Esophagus squamous epithelium (tissue), 5 donors: ENCODE measurements at places on chromosomes 11 and 22.

- DNase-seq: no peak
These were observed 623.7 kb upstream of the CCDC90B start for GRCh38 chr11:83909579-83910534.

DNA sequence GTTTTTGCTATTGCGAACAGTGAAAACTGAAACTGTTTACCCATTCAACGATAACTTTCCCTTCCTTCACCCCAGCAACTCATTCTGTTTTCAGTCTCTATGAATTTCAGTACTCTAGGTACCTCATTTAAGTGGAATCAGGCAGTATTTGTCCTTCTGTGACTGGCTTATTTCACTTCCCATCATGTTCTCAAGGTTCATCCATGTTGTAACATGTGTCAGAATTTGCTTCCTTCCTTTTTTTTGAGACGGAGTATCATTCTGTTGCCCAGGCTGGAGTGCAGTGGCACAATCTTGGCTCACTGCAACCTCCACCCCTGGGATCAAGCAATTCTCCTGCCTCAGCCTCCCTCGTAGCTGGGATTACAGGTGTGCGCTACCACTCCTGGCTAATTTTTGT lies 23.7 kb downstream of the HTR3B start:
- no peak for DNase-seq

DNA sequence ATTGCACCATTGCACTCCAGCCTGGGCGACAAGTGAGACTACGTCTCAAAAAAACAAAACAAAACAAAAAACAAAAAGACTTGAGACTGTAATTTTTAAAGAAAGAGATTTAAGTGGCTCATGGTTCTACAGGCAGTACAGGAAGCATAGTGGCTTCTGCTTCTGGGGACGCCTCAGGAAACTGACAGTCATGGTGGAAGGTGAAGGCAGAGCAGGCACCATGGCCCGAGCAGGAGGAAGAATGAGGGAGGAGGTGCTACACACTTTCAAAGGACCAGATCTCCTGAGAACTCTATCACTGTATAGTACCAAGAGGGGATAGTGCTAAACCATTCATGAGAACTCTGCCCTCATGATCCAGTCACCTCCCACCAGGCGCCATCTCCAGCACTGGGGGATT lies 52.0 kb downstream of the CBL start:
- DNase-seq: no peak

- no peak for DNase-seq
These were observed 696.2 kb upstream of the TENM4 start for GRCh38 chr11:80136991-80137390.

- no peak for DNase-seq
These were observed 35.9 kb downstream of the CDPF1 start for GRCh38 chr22:46214149-46214548.

DNA sequence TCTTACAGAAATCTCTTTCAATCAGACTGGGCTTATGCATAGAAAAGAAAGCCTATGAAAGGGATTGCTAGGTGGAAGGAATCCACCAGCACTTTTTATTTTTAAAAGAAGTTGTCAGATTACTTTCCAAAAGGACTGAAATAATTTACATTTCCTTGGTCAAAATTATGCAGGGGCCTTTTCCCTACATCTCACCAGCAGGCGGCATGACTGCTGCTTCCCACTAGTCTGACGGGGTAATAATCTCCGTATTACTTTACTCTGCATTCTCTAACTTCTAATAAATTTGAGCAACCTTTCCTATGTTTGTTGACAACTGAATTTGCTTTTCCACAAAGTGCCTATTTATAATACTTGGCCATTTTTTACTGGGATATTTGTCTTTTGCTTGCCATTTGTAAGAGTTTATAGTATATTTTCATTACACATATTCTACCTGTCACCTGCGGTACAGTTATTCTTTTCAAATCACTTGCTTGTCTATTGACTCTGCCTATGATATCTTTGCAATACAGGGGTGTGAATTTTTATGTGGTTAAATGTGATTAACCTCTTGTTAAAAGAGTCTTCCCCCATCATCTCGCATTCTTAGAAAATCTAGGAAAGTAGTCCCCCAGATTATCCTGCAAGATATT lies 51.9 kb upstream of the USP47 start:
- no peak for DNase-seq

DNA sequence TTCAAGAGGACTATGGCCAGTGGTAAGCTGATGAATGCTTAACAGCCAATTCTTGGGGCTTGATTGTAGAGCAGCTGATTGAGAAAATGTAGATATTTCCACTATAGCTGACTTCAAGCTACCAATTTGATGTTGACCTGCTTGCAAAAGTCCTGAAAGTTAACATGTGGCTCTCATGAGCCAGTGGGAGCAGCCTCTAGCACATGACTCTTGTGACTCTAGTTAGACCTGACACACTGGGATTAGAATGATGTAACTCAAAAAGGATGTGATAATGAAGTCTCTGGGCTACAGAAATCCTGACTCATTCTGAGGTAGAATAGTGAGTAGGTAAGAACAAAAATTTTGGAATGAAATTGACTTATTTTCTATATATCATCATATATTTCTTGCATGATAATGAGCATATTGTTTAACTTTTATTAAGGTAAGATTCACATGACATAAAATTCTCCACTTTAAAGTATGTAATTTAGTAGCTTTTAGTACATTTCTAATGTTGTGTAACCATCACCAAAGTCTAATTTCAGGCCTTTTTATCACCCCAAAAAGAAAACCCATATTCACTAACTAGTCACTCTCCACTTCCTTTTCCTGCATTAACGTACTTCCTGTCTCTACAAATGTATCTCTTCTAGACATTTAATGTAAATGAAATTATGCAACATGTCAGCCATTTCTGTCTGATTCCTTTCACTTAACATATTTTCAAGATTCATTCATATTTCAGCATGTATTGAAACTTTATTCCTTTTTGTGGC lies 16.1 kb upstream of the OR52H1 start:
- DNase-seq: no peak

DNA sequence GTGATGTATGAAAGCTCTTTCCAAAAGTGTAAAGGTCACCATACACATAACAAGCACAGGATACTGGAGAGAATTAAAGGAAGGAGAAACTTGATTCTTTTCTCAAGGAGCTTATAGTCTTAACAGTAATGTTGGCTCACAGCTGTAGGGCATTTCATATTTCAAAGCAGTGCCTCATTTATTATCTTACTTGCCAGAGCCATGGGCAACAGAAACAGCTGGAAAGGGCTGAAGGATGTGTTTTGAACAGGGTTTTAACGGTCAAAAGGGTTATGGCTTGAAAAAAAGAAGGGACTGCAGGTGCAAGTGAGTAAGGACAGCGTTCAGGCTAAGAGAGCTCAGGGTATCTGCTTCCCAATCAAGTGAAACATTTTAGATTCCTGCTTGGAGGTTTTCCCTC lies 2.7 kb upstream of the GRAMD1B start:
- no peak for DNase-seq

DNA sequence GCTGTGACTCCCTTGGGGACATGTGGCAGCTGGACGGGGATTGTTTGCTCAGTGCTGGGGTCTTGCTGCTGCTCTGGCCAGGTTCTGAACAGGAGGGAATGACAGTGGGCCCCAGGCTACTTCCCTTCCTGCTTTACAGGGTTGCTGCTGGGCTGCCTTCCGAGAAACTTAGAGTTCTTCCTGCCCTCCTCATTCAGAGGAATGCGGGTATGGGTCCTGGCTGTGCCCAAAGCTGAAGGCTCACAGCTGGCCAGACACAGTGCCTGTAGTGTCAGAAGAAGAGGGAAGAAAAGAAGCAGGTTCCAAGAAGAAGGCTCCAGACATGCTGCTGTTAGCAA lies 108.3 kb upstream of the PARVA start:
- DNase-seq: no peak

GRCh38 chr11:78465169-78465942 lies 47.7 kb upstream of the GAB2 start:
- no peak for DNase-seq

- no peak for DNase-seq
These were observed 9.0 kb upstream of the AHNAK start for GRCh38 chr11:62555464-62556107.

DNA sequence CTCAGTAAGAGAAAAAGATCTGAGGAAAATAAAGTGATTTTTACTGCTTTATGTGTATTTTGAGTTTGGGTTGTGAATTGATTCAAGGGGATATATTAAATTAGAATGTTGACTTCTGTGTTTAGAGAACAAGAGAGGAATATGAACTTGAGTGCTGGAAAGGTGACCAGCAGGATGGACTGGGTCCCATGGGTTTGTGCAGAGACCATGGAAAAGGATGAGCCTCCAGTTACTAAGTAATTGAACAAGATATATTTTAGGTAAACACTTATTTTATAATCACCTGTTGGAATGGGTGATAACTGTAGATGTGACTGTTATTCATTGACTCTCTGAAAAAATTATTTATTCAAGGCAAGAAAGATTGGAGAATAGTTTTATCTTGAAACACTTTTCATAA lies 82.0 kb upstream of the TOP3B start:
- DNase-seq: no peak

GRCh38 chr11:131157678-131158077 lies 212.7 kb upstream of the NTM start:
- no peak for DNase-seq

DNA sequence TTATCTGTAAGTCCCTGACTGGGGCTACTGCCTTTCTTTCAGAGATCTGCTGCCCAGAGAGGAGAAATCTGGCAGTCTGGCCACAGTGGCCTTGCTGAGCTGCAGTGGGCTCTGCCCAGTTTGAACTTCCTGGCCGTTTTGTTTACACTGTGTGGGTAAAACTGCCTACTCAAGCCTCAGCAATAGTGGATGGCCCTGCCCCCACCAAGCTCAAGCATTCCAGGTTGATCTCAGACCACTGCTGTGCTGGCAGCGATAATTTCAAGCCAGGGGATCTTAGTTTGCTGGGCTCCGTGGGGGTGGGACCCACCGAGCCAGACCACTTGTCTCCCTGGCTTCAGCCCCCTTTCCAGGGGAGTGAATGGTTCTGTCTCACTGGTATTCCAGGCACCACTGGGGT lies 117.5 kb downstream of the TRPC6 start:
- DNase-seq: no peak

GRCh38 chr11:46948378-46949131 lies 12.0 kb downstream of the CSTPP1 start:
- no peak for DNase-seq

DNA sequence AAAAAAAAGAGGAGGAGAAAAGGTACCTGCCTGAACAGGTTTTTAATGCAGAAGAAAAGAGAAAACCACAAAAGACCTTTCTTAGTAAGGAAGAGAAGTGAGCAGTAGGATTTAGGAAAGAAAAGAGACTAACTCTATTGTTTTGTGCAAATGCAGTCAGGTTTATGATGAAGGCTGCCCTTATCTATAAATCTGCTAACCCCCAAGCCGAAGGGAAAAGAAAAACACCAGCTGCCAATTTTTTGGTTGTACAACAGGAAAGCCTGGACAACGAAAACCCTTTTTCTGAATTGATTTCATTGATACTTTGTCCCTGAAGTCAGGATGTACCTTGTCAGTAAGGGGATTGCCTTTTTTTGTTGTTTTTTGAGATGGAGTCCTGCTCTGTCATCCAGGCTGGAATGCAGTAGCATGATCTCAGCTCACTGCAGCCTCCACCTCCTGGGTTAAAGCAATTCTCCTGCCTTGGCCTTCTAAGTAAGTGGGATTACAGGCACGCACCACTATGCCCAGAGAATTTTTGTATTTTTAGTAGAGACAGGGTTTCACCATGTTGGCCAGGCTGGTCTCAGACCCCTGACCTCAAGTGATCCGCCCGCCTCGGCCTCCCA lies 21.2 kb downstream of the POLD4 start:
- DNase-seq: no peak

DNA sequence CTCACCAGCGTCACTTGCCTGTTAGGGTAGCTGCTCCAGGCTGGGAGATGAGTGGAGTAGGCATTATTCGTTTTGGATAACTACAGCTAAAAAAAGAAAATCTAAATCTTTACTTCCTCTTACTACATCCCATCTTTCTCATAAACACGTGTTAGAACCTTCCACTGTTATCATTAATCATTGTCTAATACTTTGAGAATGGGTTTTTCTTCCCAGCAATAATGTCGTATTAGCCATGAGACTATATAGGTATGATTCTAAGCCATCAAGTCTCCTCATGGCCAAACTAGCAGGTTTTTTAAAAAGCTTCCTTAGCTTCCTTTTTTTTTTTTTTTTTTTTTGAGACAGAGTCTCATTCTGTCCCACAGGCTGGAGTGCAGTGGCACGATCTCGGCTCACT lies 3.9 kb upstream of the TEF start:
- DNase-seq: no peak

- no peak for DNase-seq
These were observed 525 bp downstream of the BIK start for GRCh38 chr22:43110927-43111623.

DNA sequence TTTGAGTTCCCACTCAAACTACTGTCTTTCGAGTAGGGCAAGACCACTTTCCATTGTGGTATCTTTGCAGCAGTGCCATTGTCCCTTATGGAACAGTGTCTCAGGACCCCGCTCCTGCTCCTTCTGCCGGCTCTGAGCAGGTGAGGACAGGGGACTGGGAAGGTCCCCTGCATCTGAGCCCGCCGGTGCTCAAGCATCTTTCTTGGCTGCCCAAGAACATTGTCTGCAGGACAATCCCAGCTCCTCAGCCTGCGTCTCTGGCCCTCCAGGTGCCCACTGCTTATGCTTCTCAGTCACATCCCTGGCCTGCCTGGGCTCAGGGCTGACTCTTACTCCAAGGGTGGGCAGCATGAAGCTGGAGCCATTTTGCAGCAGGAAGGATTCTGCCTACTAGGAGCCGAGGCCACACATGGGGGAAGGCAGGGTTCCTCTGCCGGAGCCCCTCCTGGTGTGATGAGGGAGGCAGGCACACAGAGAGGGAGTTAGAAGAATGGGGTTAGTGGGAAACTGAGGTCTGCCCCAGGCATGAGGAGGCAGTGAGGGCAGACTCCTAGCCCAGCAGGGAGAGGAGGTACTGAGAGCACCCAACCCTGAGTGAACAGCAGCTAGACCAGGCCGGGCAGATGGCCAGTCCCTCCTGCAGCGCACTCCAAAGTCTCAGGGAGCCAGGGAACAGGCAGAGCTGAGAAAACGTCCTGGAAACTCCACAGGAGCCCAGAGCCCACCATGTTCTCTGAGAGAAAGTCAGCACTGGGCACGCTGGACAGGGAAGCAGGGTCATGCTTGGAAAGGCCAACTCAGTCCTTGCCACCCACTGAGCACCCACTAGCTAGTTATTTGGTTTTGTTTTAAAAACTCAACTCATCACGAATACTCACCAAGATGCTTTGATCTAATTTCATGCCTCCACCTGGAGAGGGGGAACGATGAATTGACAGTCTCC lies 7.5 kb upstream of the PPARA start:
- DNase-seq: no peak

GRCh38 chr11:6681949-6682348 lies 1.2 kb downstream of the MRPL17 start:
- no peak for DNase-seq

GRCh38 chr11:56509439-56509838 lies 18.3 kb upstream of the OR5M8 start:
- no peak for DNase-seq

- no peak for DNase-seq
These were observed 84.6 kb downstream of the CLPB start for GRCh38 chr11:72349616-72350218.

- DNase-seq: no peak
These were observed 41.2 kb downstream of the IGLL5 start for GRCh38 chr22:22928666-22929380.
